NB4 (cell line): ENCODE measurements at places on chromosomes 2 and 18.

- no peak for DNase-seq
These were observed 1239.5 kb upstream of the ZEB2 start for GRCh38 chr2:145759228-145759915.

GRCh38 chr2:120485096-120485495 lies 139.2 kb downstream of the INHBB start:
- DNase-seq = no peak

- peak; percentile 4 for DNase-seq
These were observed 286.4 kb upstream of the CNTNAP5 start for GRCh38 chr2:123738643-123739042.

- no peak for DNase-seq
These were observed 155.5 kb downstream of the IKZF2 start for GRCh38 chr2:212995920-212996319.

DNA sequence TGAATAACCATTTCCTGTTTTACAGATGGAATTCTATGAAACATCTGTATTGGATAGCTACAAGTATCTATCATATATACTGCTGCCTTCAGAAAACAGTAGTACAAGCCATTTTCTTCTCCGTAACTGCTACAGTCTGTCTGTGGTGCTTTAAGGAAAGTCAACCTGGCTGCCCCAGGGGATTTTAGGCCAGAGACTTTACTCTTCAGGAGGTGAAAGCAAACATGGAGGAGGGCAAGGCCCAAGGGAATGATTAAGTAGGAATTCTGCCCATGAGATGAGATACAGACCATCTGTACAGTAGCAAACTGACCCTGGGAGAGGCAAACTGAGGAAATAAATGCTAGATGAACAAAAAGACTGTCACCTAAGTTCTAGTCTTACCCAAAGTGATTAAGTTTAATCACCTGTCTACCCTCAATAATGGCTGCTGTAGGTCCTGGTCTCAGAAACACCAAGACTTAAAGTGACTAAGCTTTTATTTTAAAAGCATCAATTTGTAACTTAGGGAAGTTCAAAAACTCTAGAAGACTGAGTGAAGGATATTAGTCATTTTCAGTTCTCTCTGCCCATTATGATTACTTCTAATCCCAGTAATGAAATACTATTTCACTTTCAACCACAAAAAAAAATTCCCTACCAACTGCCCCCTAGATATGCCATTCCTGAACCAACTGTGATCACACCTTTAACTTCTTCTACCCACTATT lies 14.8 kb downstream of the MBD2 start:
- no peak for DNase-seq

DNA sequence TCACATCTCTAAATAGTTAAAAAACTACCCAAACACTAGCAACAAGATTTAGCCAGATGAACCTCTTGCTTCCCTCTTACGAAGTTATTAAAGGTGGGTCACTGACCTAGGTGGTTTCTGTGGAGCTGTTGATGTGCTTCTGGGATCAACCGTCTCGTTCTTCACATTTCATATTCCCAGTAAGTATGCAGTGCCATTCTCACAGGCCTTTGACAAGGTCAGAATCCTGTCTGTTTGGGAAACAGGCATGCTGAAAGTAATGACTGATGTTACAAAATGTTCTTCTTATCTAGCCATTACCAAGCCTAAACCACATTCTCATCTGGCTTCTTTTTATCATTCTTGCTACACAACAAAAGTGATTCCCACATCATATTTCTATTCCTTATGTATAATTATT lies 70.3 kb downstream of the WDR7 start:
- no peak for DNase-seq

DNA sequence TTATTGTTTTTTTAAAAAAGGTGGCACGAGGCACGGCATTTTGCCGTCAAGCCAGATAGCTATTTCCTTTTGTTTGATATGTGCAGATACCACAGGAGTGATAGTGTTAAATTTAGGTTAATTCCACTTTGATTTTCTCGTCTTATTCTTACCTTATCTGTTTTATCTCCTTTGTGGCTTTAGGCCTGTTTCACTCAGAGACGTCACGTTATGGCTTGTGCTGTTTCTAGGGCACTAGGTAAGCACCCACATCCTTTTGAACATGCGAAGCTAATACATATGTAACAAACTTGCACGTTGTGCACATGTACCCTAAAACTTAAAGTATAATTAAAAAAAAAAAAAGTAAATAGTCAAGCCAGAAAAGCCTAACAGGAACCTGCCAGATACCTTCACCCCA lies 57.8 kb downstream of the C18orf63 start:
- DNase-seq = no peak

GRCh38 chr18:73908323-73908722 lies 239.3 kb downstream of the FBXO15 start:
- DNase-seq = peak; percentile 25

- DNase-seq = no peak
These were observed 4.8 kb upstream of the GPR17 start for GRCh38 chr2:127641133-127641532.

GRCh38 chr2:144942516-144943256 lies 422.8 kb upstream of the ZEB2 start:
- no peak for DNase-seq

DNA sequence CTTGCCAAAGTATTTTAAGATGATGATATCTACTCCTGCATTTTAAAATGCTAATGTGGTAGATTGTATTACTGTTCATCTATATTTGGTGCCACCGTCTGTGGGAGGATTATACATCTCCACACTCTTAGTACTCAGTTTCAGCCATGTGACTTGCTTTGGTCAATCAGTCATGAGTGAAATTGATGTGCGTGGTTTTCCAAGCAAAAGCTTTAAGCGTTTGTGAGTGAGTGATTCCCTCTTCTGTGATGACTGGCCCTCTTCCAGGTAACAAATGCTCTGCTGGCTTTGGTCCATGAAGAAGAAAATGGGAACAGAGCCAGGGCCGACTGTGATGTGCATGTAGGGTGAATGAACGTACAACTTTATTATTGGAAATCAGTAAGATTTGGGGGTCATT lies 330.4 kb downstream of the LPIN1 start:
- no peak for DNase-seq

- DNase-seq = no peak
These were observed 166.4 kb downstream of the GALNT1 start for GRCh38 chr18:35747894-35748472.

- DNase-seq = peak; percentile 11
These were observed 155.8 kb upstream of the KLF7 start for GRCh38 chr2:207321514-207321913.

- no peak for DNase-seq
These were observed 58.8 kb downstream of the BOD1L2 start for GRCh38 chr18:57205641-57206040.
